ENCODE measurements at places on chromosomes 13 and 19.

GRCh38 chr13:79663435-79663834 lies 182.5 kb downstream of the NDFIP2 start:
- no peak for DNase-seq

GRCh38 chr19:38644719-38645118 lies 2.7 kb upstream of the ACTN4 start:
- DNase-seq = no peak

DNA sequence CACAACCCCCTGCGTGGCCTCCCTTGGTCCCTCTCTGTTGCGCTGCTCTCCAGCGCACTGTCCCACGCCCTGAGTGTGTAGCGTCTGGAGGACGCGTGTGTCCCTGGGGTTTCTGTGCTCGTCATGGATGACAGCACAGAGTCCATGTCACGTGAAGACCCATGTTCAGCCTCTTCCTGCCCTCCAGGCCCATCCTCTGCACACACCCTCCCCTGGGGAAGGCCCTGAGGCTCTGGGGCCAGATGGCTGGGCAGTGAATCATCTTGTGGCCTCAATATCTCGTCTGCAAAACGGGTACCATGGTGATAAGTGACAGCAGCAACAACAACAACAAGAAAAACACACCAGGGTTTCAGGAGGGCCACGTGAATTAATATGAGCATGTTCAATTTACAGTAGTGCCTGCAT lies 71.5 kb upstream of the ARHGEF7 start:
- DNase-seq = no peak

GRCh38 chr19:542173-542866 lies 1.5 kb upstream of the GZMM start:
- DNase-seq = no peak

DNA sequence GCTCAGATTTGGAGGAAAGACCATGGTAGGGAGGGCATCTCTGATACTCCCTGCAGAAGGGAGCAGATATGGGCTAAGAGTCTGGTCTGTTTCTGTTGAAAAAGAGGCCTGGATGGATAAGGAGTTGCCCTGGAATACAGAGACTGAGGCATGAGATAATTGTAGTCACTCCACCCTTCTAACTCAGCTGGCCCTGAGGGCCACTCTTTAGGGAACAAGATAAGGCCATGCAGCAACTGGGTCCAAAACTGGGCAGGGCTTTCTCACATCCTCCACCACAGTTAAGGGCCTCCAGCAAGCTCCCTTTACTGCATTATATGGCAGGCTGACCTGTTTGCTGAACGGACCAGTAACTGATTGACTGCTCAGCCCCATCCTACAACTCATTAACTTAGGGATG lies 1.3 kb downstream of the ZNF749 start:
- DNase-seq = no peak

GRCh38 chr13:49347650-49348385 lies 96.0 kb downstream of the CAB39L start:
- no peak for DNase-seq

DNA sequence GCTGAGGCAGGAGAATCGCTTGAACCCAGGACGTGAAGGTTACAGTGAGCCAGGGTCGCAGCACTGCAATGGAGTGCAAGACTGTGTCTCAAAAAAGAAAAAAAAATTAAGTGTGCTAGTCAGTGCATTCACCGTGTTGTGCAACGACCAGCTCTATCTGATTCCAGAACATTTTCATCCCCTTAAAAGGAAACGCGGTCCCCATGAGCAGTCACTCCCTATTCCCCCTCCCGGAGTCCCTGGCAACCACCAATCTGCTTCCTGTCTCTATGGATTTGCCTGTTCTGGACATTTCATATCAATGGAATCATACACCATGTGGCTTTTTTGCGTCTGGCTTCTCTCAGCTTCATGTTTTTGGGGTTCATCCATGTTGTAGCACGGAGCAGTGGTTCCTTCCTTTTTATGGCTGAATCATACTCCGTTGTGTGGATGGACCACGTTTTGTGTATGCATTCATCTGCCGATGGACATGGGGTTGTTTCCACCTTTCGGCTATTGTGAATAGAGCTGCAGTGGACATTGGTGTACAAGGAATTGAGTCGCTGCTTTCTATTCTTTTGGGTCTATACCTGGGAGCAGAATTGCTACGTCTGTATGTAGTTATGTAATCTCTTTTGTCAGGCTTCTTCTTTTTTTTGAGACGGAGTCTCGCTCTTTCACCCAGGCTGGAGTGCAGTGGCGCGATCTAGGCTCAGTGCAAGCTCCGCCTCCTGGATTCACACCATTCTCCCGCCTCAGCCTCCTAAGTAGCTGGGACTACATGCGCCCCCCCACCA lies 19.8 kb downstream of the MYO9B start:
- no peak for DNase-seq

- DNase-seq = no peak
Observed at GRCh38 chr19:34880034-34880433, 46.7 kb upstream of the ZNF30 start.

GRCh38 chr13:50357586-50358118 lies 342.4 kb downstream of the KCNRG start:
- no peak for DNase-seq

- no peak for DNase-seq
Observed at GRCh38 chr19:46639358-46640182, 3.6 kb upstream of the GNG8 start.

All from stimulated activated CD4-positive, alpha-beta T cell treated with anti-CD3 and anti-CD28 coated beads, TNF-alpha, amount 100 ng/mL, for 48 hours (primary cell).